ENCODE measurements at places on chromosomes 3 and 15.

- DNase-seq: no peak
Observed at GRCh38 chr15:56440214-56440770, 24.6 kb downstream of the MNS1 start.

GRCh38 chr15:25903024-25903581 is 40.0 kb upstream of the ATP10A start:
- DNase-seq: no peak

GRCh38 chr3:33417066-33417673 is 23.0 kb downstream of the UBP1 start:
- DNase-seq: no peak

- no peak for DNase-seq
Observed at GRCh38 chr15:64017591-64018163, 28.6 kb downstream of the DAPK2 start.

GRCh38 chr3:125313060-125313635 is 62.0 kb downstream of the ZNF148 start:
- DNase-seq: no peak

GRCh38 chr3:193847402-193847801 is 254.4 kb downstream of the OPA1 start:
- DNase-seq: no peak

GRCh38 chr15:43514241-43515057 is 3.0 kb upstream of the MAP1A start:
- DNase-seq: no peak

- no peak for DNase-seq
Observed at GRCh38 chr3:127899200-127899599, 15.8 kb upstream of the KBTBD12 start.

DNA sequence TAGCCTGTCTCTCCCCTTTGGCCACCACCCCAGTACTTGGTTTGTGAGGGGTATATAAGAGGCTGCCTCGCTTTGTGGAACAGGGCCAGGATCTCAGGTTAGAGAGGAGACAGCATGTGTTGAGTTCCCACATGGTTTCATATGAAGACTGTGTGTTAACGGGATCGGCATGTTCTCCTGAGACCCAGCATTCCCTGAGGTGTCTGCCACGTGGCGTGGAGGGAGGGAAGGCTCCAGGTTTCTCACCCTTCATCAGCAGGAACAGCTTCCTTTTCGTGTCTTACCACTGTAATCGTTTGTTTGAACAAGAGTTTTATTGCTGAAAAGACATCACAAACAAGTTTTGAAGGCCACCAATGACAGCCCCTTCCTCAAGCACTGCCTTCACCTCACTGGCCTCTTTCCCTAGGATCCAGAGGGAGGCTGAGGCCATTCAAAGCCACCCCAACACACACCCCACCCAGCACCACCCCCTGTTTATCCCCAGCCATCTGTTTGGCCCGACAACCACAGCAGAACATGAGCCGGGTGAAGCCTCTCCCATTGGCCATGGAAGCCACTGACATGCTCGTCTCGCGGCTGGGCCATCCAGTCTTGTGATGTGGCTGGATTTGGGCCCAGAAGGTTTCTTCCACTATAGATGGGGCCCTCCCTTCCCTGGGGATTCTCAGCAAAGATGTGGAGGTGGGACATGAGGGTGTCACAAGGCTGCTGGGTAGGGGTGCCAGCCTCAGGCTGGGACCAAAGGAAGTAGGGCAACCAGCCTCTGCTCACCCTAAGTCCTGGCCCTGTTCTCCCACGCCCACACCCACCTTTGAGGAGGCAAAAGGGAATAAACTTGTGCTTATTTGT is 10.0 kb downstream of the BHLHE40 start:
- DNase-seq: no peak

DNA sequence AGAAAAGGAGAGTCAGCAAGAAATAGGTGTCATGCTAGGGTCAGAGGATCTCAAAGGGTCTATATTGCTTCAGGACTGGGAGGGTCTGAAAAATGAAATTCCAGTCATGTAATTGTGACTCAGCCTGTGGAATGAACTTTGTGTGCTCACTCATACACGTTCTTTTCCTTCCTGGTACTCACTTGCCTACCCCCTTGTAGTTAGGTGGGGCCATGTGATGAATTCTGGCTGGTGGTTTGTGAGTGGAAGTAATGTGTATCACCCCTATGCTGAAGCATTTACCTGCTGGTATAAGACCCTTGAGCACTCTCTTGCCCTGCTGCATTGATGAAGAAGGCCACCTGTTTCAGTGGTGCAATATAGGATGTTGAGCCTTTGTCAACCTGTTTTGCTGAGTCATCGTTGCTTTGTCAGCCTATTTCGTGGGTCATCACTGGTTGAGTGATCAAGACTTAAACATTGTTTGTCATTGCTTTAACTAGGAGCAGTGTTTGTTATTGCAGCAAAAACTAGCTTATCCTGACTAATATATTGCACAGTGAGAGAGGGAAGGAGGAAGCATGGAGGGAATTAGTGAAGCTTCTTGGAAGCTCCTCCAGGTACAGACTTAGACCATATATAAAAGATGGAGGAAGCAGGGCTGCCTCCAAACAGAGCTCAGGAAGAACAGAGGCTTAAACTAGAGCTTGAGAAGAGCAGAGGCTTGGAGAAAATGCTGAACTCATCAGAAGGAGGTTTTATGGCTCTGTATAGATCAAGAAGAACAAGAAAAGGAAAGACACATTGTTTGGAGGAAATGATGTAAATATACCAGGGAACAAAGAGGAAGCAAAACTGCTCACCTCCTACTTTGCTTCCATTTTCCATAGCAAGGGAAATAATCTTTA is 28.9 kb downstream of the TLNRD1 start:
- DNase-seq: no peak

DNA sequence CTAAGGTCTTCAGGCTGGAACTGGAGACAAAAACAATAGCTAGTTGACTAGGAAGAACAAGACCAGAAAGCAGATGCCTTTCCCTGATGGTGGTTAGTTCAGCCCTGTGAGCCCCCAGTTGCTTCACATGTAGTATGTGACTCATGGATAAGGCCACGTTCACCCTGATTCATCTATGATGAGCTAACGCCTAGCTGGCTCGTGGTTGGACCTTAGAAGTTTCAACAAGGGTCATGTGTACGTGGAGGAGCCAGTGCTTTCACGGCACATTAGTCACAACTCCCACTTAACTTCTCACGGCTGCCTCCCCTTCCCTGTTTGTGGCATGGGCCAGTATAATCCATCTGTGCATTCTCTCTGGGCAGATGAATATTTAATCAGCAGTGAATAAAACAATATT is 20.6 kb downstream of the COL8A1 start:
- DNase-seq: no peak

DNA sequence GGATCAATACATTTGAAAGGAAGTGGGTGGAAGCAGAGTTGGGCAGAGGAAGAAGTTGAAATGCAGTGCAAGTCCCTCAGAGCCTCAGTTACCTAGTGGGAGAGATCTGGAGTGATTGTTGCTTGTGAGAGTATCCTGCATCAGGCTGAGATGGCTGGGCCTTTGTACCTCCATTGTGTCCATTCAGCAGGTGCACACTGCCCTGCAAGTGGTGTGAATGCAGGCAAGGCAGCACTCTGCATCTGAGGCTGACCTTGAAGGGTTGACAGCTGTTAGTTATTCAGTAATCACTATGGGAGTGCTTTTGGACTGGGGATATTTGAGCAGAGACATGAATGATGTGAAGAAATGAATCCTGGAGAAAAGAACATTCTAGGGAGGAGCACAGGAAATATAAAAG is 25.2 kb downstream of the ATP6V1A start:
- no peak for DNase-seq

DNA sequence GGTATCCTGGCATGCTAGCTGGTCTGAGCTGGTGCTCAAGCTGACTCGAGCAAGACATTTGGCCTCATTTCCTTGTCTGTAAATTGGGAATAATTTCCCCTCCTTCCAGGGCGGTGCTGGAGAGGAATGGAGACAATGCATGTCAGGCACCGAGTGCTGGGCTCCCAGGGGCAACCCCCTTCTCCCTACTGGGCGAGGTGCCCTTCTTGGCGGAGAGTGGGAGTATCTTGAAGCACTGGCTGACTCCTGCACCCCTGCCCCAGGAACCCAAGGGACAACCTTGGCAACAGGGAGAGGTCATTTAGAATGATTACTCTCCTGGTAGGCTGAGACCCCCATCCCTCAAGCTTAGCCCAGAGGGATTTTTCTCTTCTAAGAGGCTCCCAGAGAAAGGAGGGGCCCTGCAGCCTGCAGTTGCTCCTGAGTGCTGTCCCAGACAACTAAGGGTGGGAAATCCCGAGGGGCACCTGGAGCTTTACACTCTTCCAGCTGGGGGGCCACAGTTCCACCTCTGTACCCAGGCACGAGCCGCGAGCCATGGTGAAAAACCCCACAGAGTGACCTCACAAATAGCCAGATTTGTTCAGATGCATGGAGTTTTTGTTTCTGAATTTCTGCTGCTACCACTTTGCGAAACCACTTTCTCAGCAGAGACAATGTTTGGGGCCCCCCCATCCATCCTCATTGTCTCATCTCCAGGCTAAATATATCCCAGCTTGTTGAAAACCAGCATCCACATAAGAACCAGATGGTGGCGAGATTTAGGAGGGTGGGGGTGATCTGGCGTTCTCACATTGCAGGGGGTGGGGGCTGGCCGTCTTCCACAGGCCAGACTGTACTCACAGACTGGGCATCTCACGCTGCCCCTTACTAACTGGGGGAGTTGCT is 44.8 kb downstream of the ABTB1 start:
- no peak for DNase-seq

GRCh38 chr3:115580566-115580965 is 42.7 kb upstream of the GAP43 start:
- DNase-seq: no peak

- no peak for DNase-seq
Observed at GRCh38 chr3:44555723-44556122, 730 bp downstream of the ZKSCAN7 start.

GRCh38 chr15:82140886-82141285 is 95.1 kb upstream of the MEX3B start:
- DNase-seq: no peak

DNA sequence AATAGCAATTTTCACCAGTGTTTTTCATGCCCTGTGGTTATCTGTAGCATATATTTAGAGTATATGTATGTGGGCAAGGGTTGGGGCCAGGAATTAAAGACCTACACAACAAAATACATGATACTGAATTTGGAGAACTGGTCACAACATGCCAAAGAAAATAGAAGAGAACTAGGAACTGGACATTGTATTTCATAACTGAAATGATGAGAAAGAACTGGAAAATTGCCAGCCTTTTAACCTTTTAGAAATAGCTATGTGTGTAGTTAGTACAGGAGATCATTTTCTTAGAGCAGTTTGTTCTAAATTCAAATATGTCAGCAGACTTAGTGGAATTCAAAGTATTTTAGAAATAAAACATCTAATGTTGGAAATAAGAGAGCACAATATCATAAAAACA is 227.1 kb upstream of the CGNL1 start:
- no peak for DNase-seq

DNA sequence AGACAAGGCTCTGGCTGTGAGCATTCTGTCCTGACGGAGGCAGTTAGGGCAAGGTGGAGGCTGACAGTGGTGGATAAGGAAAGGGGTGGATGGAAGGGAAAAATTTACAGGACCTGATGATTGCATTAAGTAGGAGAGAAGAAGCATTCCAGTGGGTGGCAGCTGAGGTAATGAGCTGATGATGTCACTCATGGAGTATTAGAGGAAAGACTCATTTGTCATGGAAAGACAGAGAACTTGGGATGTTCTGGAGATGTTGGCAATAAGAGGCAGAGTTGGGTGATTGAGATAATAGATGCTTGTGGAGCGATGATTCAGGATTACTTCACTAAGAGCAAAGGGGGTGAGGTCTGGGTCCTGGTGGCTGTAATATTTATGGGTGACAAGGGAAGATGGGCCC is 63.6 kb upstream of the SCN5A start:
- no peak for DNase-seq

DNA sequence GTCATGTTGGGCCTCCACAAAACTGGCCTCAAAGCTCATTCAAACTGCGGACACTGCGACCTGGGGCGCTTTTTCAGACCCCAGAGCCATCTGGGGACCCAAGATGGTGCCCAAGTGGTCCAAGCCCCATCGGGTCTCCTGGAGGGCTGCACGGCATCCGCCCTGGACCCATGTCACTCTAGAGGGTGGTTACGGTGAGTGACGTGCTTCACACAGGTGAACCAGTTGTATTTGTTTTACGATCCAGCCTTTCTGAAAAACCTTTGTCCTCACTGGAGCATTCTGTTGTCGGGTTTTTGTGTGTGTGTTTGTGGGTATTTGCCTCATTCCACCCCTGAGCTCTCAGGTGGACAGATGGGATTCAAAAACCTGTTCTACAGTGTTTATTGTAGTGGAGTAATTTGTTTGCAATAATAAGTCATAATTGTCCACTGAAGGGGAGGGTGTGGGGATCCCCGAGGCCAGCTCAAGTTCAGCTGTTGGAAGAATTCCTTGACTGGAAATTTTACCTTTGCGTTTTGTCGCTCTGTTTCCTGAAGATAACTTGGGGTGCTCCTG is 1.9 kb downstream of the SLC51A start:
- DNase-seq: no peak

GRCh38 chr3:126473292-126474168 is 2.2 kb downstream of the ZXDC start:
- no peak for DNase-seq

DNA sequence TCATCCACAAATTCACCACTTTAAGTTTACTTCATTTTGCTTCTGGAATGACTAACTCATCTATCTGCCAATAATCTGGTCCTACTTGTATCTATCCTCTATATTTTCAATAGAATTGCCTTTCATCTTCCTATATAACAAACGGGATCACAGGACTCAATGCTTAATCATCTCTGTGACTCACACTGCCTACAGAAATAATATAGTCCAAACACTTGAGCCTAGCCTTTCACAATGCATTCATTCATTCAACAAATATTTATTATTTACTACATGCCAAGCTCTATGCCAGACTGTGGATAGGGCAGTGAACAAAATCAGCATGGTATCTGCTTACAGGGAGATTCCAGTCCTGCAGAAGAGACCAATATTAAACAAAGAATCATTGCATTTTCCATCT is 16.6 kb upstream of the AGTR1 start:
- DNase-seq: no peak

- DNase-seq: no peak
Observed at GRCh38 chr3:164658125-164658524, 420.2 kb downstream of the SI start.

- no peak for DNase-seq
Observed at GRCh38 chr15:94494732-94495131, 263.4 kb downstream of the MCTP2 start.

DNA sequence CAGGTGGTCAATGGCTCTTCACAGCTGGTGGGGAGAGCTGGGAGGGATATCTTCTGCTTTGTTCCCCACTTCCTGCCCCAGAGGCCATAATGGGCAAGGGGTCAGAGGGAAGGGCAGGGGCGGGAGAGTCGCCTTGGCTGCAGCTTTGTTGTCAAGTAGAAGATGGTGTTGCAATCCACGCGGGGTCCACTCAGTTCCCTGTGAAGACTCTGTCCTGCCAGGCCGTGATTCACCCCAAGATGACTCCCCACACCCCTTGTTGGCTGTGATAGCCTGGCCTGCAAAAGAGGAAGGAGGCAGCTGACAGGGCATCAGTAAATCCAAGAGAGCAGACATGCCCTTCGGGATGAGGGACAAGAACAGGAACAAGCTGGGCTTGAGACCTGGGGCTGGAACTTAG is 6.9 kb downstream of the GALNT15 start:
- DNase-seq: no peak

All from activated CD4-positive, alpha-beta T cell treated with anti-CD3 and anti-CD28 coated beads for 4 hours (primary cell).